Activated T-cell treated with anti-CD3 and anti-CD28 coated beads for 4 hours (primary cell): ENCODE measurements at places on chromosomes 5 and 9.

DNA sequence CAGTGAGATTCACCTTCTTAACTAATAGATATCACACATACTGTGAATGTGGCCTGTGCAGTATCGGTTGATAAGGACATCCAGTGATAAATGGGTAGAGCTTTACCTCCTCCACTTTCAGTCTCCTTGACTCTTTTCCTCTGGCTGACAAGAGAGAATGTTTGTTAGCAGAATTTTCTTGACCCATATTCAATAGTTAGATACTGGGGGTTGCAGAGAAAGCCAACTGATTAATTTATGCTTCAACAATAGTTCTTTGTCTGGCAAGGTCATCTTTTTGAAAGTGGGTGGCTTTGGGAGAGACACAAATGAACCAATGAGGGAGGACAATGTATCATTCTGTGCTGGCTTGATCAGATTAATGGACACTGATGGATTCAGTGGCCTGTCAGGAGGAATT is 30.3 kb downstream of the TTC23L start:
- no peak for DNase-seq

DNA sequence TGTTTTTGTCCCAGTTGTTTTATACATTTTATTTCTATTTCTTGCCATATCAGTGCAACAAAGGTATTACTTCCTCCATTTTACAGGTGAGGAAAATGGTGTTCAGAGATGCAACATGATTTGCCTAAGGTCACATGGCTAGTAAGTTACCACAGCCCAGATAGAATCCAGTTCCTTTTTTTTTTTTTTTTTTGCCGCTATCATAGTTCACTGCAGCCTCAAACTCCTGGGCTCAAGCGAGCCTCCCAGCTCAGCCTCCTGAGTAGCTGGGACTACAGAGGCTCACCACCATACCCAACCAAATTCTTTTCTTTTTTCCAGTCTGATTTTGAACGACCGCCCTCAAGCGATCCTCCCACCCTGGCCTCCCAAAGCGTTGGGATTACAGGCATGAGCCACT is 480 bp upstream of the CCDC69 start:
- no peak for DNase-seq

GRCh38 chr9:101458963-101459631 is 23.5 kb upstream of the ALDOB start:
- no peak for DNase-seq

DNA sequence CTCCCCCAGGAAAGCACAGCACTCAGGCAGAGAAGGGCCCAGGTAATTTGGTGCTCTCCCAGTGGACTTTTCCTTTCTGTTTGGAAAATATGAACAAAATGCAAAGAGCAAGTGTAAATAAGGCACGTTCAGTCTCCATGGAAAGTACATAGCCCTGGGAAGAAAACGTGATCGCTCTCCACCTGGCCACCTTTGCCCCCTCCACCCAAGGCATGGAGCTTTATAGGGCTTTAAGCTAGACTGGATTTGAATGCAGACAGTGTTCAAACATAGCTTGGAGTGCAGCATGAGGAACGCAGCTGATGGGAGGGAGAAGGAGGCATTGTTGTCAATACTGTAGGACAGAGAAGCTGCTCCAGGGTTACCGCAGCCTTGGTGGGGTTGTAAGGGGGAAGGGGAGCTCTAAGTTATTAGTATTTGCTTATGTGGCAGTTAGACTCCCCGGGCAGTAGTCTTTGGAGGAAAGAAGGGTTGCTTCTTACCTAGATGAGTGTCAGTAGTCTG is 500.2 kb downstream of the SPOCK1 start:
- no peak for DNase-seq

GRCh38 chr5:150542933-150543445 is 35.1 kb downstream of the NDST1 start:
- DNase-seq, result no peak

DNA sequence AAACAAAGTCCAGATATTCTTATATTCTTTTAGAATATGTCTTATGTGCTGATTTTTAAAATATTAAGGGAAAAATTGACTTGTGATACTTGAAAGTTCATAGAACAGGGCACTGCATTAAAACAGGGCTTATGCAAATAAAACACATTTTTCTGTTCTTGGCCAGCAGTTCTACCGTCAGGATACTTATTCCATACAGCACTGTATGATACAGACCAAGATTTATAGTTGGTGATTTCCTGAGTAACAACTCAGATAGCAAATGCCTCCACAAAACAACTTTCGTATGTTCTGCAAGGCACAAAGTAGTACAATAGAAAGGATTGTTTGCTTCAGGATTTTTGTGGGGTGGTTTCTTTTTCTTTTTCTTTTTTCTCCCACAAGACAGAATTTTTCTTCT is 70.0 kb downstream of the F2RL2 start:
- no peak for DNase-seq

GRCh38 chr9:19102181-19102630 is 498 bp downstream of the HAUS6 start:
- DNase-seq, result no peak

- DNase-seq, result no peak
These were observed 21.7 kb downstream of the FER start for GRCh38 chr5:108769352-108769751.

DNA sequence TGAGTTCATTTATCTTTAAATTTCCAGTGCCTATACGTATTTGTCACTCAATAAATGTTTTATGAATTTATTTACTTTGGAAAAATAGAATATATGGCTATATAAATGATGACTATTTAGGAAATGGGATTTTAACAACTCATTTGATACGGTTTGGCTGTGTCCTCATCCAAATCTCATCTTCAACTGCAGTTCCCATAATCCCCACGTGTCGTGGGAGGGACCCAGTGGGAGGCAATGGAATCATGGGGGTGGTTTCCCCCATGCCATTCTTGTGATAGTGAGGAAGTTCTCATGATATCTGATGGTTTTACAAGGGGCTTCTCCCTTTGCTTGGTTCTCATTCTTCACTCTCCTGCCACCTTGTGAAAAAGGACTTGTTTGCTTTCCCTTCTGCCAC is 187.6 kb upstream of the EFNA5 start:
- DNase-seq, result no peak

DNA sequence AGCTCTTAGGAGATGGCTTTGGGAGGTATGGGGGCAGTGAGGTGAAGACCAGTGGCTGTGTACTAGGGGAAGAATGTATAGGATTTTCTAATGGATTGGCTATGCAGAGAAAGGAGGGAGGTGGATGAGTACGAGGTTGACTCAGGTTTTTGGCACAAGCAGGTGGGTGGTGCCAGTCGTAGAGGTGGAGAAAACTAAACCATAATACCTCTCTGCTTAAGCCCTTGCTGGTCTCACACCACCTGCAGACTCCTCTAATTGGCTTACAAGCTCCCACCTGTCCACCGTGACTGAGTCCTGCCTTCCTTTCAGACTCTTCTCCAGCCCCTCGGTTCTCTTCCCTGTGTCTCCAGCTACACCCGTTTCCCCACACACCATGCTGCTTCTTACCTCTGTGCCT is 521.7 kb upstream of the CLINT1 start:
- no peak for DNase-seq

DNA sequence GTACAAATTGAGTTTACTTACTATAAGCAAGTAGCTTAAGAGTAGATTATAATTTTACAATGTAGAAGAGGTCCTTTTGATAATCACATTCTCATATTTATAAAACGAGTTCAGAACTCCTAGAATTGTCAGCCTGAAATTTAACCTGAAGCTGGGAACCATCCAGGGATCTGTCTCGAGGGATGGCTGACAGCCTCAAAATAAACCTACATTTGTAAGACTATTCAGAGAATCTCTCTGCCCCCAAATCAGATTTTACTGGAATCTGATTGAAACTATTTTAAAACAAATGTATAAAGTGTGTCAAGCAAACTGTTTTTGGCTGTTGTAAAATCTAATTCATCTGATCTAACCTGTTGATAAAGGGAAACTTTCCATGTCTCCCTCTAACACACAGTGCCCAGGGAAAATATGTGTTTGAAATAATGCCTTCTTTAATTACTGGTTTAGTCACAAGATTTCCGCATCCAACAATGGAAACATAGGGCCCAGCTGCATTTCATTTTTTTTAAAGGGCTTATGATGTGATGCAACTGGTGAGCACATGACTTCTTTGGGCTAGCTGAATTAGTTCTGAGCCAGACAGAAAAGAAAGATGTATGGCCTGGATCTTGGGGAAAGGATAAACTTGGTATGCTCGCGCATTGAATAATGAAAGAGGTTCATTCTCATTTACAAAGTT is 30.3 kb downstream of the SLC25A46 start:
- DNase-seq, result no peak

- no peak for DNase-seq
These were observed 144.2 kb downstream of the GDNF start for GRCh38 chr5:37695647-37696046.

GRCh38 chr9:28163619-28164018 is 590.3 kb upstream of the C9orf72 start:
- DNase-seq, result no peak

- DNase-seq, result no peak
These were observed 30.9 kb upstream of the OR2K2 start for GRCh38 chr9:111360881-111361280.

DNA sequence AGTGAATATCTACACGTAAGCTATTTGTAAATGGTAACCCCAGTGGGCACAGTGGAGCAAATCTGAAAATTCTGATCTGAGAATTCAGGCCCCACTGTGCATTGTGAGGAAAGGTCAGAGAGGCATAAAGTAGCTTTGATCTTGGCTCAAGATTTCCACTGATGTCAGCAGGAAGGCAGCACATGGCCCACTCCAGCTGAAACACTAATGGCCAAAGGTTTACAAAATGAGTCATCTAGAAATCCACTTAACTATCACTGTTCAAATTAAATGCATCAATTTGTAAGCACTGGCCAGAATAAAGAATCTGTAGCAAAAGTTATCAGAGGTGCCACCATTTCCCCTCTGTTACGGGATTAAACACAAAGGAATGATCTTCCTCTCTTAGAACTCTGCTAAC is 191.6 kb downstream of the C9orf152 start:
- no peak for DNase-seq

GRCh38 chr9:4762886-4763541 is 22.0 kb upstream of the AK3 start:
- no peak for DNase-seq

DNA sequence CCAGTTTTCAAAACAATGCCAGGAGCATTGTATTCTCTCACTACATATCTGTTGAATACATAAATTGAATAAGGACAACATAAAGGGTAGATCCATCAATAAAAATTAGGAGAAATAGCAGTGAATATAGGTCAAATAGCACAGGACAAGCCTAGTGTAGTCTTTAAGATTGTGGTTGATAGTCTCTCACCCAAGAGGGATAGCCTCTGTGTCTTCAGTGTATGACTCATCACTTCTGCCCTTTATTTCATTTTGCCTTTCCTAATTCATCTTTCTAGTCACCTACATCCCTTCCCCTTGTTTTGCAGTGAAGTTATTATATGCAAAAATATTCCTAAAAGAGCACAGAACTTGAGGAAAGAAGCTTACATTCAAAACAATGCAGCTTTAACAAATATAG is 335.0 kb upstream of the TUSC1 start:
- DNase-seq, result no peak

- DNase-seq, result no peak
These were observed 202.1 kb downstream of the MED10 start for GRCh38 chr5:6176102-6176693.

DNA sequence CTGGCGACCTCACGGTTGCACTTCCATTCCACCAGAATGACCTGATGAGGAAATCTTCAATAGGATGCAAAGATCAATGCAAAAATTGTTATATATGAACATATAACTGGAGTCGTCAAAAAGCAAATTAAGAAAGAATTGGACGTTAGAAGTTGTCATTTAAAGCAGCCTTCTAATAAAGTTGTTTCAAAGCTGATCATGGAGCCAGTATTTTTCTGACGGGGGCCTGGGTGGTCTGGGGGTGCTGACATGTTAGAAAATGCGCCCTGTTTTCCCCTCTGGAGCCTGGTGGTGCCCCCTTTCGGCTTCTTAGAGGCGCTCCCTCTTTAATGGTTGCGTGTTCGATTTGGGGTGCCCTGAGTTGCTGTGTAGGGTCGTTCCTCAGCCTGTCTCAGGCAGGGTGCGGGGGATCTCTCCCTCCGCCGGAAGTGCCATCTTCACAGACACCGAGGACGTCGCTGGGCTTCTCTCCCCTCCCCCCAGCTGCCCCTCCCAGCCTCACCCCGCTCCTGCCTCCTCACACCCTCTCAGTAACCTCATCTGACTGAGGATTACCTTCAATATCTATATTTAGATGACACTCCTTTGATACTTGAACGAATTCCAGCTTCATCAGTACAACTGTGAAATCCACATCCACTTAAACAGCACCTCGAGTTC is 18.3 kb downstream of the PTGES2 start:
- DNase-seq, result no peak

GRCh38 chr9:1319436-1319835 is 269.3 kb downstream of the DMRT2 start:
- no peak for DNase-seq

- no peak for DNase-seq
These were observed 4.5 kb downstream of the RALGDS start for GRCh38 chr9:133116346-133117231.

- DNase-seq, result no peak
These were observed 119.8 kb downstream of the SIL1 start for GRCh38 chr5:139078345-139078744.

DNA sequence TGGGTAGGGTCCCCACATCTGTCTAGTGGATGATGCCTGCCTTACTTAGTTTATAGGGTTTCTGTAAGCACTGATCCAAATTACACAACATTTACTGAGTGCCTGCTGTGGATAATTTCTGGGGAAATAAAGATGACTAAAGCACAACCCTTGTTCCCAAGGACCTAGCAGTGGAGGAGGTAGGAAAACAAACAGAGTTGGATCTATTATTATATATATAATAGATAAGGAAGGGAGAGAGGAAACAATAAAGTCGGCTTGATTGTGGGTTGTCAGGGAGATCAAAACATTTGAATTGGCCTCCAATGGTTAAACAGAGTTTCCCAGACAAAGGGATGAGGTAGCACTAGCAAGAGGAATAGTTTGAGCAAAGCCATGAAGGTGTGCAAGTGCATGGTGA is 14.0 kb downstream of the IL33 start:
- no peak for DNase-seq

DNA sequence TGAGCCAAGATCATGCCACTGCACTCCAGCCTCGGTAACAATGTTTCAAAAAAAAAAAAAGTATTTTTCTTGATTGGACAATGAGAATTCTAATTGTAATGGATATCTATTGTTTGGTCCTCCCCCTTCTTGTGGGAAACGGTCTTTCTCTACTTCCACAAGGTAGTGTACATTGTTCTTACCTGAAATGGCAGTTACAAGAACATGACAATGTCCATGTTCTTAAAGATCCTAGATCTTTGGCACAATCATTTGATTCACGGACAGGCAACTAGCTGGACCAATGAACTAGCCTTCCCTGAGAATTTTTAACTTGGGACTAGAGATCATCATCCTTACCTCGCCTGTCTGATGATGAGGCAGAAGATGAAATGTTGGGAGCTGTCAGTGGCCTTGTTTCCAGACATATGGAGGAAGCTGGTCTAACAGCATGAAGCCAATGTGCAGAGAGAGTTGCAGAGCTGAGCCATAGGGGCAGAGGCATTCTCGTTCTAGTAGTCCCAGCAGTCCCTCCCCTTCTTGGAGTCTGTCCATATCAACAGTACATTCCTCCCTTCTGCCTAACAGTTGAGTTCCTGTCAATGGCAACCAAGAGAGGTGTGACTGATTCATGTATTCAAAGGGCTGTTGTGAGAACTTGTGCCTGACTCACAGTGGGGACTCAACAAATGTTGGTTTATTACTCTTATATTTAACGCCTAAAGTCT is 2.1 kb upstream of the MARCHF6 start:
- DNase-seq, result no peak
